ENCODE measurements at places on chromosomes 1 and 21.

DNA sequence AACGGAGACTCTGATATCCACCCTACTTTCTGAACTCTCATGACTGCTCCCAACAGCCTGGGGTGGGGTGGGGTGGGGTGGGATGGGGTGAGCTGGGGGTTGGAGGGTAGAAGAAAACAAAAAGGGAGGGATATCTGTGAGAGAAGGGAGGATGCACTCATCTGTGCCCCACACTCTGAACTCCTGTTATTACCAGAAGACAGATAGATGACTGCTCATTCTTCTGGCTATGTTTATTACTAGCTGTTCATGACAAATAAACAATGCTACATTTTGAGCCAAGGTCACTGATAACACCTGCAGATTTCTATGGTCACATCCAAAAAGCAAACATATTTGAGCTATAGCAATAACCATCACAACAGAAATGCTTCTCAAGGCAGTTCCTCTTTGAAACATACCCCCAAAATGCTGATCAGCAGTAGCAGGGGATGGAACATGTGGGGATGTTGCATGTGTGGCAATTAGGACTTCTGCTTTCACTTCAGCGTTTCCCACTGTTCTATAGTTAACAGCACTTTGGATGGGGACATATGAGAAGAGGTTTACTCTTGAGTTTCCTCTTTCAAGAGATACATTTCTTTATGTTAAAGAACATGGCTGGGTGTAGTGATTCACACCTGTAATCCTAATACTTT, 43.3 kb downstream of the GPR3 start:
- DNase-seq: no peak

- no peak for DNase-seq
Observed at GRCh38 chr1:102550729-102551384, 554.1 kb upstream of the OLFM3 start.

GRCh38 chr1:11070876-11071275, 11.1 kb upstream of the SRM start:
- DNase-seq: no peak

- no peak for DNase-seq
Observed at GRCh38 chr1:222283147-222283768, 264.6 kb downstream of the HHIPL2 start.

GRCh38 chr1:215635827-215636226, 68.7 kb downstream of the KCTD3 start:
- no peak for DNase-seq

DNA sequence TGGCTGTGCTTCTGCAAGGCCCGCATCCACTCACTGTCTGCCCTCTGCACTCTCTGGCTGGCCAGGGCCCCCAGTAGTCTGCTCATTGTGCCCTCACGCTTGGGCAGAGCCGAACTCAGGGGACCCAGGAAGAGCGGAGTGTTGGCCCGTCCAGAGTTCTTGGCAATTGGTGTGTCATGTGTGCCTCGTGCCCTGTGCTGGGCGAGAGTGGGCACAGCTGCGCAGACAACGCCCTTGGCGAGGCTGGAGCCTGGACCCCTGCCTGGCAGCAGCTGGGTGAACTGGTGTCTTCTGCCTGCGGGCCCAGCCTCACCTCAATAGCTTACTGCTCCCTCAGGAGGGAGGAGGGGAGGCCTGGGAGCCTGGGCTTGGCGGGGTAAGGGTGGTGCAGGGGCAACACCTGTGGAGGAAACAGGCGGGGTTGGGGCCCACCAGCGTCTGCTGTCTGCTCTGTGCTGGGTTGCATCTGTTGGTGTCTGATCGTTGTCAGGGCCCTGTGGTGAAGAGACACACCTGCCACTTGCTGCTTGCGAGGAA, 2.1 kb downstream of the GUK1 start:
- DNase-seq: no peak

GRCh38 chr1:82330330-82330729, 529.6 kb downstream of the ADGRL2 start:
- no peak for DNase-seq

DNA sequence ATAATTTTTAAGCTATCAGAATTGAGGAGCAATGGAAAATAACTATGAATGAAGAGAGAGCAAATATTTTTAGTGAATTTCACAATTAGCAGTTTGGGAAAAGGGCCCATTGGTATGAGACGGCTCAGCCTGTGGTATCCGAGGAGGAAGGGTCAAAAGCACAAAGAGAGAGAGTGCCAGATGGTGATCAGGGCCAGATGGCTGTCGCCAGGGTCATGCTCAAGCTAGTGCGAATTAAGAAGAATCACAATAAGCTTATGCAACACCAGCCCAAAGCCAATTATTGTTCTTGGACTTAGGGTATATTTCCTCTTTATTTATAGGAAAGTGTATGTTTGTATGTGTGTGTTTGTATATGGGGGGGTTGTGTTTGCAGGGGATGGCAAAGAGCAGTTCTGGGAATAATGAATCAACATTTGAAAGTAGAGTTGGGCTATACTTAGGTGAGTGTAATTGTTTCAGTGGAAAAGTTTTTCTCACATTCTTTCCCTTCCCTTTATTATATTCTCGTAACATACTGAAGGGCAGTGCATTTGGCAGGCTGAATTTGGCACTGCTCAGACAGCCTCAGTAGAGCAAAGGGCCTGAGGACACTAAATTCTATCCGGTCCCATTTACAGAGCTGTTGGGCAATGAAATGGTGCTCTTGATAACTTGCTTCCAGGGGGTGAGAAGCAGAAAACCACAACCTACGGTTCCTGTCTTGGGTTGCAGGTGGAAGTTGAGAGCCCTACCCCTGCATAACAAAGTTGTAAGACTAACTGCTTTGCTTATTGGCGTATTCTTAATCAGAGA, 19.5 kb upstream of the DDR2 start:
- DNase-seq: no peak

- no peak for DNase-seq
Observed at GRCh38 chr1:162943622-162944021, 82.6 kb upstream of the CCDC190 start.

DNA sequence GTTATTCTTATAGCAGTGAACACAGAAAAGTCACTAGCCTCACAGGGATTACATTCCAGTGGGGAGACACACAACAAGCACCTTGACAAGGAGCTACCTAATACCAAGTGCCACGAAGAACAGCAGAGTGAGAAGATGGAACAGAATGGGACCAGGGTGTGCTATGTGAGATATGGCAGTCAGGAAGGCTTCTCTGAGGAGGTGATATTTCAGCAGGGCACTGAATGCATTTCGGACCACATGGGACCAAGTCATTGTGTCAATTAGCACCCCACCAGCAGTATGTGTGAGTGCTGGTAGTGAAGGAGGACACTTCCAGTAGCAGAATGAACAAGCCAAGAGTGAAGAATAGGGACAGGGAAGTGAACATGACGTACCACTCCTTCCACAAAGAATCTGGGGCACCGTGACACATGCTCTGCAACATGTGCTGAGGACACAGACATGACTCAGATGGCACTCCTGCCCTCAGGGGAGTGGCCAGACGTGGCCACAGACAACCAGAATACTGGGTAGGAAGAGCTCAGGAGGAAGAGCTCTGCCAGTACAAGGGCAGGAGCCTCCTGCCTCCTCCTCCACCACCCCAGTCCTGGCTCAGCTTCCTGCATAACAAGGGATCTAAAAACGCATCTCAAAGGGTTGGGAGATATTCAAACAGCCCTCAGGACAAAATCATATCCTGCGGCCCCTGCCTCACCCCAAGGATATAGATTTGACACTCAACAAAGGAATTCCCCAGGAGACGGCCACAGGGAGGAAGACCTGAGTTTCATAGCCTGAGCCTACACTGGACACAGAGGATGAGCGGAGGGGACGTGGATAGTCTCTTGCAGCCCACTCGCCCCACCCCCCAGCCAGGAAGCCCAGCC, 102.5 kb downstream of the TRABD2B start:
- DNase-seq: no peak

GRCh38 chr1:10629816-10630571, 155.2 kb downstream of the PEX14 start:
- DNase-seq: no peak

DNA sequence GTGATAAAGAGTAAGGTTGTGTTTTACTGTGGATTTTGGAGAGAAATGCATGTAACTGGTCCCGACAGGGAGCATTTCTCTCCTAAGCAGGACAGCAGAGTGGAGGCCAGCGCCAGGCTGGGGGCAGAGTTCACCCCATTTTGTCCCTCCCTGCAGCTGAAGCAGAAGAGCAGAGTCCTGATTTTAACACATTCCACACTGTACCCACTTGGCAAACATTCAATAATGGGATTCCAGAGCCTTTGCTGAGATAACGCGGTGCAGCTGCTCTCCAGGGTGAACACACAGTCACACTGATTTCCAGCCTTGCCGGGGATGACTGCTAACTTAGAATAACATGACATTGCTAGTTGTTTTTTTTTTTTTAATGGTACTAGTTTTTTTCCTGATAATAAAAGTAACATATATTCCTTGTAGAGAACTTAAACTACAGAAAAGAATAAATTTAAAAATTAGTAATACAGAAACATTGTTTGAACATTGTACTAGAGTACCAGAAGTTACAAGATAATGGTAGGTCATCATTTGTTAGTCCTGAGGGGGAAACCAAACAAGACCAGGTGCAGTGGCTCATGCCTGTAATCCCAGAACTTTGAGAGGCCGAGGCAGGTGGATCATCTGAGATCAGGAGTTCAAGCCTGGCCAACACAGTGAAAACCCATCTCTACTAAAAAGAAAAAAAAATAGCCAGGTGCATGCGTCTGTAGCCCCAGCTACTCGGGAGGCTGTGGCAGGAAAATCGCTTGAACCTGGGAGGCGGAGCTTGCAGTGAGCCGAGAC, 77.2 kb downstream of the SCCPDH start:
- DNase-seq: no peak

DNA sequence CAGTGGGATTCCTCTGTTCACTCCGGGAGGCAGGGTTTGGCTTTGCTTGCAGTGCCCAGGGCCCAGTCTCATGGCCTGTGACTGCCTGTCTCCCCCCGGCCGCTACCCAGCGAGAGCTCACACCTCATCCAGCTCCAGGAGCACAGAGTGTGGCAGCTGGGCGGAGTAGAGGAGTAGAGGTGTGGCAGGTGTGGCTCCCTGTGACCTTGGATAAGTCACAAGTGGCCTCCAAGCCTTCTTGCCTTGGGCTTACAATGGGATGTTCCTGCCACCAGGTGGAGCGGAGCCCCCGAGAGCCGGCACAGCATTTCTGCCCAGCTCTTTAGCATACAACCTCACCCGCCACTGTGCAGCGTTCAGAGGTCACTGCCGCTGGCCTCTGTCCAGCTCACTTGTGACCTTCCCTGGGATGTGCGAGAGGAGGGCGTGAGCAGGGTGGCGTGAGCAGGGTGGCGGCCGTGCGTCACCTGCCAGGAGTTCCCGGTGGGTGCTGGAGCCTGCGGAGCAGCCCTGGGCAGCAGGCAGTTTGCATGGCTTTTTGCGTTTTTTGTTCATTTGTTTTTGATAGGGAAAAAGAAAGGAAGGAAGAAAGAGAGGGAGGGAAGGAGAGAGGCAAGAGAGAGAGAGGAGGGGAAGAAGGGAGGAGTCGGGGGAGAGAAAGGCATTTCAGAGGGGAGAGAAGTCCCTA, 42.4 kb downstream of the CRYAA start:
- no peak for DNase-seq

DNA sequence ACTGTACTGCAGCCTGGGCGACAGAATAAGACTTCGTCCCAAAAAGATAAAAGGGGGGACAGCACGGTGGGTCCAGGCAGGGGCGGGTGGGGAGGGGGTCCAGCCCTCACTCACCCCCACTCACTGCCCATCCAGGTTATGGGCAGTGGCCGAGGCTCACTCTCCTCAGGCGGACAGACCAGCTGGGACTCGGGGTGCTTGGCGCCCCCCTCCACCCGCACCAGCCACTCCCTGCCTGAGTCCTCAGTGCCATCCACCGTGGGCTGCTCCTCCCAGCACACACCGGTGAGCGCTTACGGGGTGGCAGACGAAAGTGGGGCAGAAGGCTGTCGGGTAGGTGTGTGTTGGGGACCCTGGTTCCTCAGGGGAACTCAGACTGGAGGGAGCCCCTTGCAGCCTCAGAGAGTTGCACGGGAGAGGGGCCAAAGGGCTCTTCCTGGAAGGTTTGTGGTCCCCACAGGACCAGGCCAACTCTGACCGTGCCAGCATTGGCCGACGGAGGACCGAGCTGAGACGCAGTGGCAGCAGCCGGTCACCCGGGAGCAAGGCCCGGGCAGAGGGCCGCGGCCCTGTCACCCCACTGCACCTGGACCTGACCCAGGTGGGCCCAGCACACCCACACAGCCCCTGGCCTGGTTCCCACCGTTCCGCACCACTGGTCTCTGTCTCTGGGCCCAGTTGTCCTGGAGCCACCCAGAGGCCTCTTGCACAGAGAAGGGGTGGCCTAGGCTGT, 6.6 kb downstream of the PLEKHN1 start:
- no peak for DNase-seq

DNA sequence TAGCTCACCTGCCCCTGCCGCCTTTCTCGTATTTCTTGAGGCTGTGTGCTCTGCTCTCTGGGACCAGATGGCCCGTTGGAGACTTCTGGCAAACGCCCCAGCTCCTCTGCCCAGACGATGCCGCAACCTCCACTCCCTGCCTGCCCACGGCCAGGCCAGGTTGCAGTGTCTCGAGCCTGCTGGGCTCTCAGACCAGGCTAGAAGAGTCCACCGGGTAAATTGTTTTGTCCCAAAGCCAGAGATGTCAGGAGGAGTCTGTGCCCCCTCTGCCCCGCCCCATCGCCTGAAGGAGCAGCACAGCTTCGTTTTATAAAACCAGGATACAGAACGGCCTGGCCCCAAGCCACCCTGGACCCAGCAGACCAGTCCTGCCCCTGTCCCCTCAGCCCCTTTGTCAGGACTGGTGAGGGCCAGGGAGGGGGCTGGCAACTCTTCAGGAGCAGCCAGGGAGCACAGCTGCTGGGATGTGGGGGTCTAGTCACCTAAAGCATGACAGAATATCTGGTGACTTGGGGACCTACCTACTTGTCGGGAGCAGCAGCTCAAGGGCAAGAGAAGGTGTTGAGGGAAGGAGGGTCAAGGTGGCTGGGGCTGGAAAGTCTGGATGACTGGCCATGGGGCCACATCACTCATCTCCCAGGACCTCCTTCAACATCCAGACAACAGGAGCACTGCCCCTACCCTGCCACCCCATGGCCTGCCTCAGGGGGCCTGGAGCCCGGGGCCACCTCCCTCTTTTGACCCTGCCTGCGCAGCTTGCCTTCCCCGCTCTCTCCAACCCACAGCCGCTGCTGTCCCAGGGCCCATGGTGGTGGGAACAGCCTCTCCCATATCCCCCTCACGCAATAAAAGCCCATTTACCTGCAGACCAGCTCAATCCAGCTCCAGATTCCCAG, 33.9 kb upstream of the LBR start:
- DNase-seq: no peak

GRCh38 chr1:111214884-111215283, 12.6 kb upstream of the CHI3L2 start:
- no peak for DNase-seq

- DNase-seq: no peak
Observed at GRCh38 chr1:233815865-233816264, 88.6 kb upstream of the SLC35F3 start.

GRCh38 chr1:9235560-9235959, 986 bp downstream of the H6PD start:
- no peak for DNase-seq

- DNase-seq: no peak
Observed at GRCh38 chr1:221598122-221598521, 143.8 kb downstream of the DUSP10 start.

DNA sequence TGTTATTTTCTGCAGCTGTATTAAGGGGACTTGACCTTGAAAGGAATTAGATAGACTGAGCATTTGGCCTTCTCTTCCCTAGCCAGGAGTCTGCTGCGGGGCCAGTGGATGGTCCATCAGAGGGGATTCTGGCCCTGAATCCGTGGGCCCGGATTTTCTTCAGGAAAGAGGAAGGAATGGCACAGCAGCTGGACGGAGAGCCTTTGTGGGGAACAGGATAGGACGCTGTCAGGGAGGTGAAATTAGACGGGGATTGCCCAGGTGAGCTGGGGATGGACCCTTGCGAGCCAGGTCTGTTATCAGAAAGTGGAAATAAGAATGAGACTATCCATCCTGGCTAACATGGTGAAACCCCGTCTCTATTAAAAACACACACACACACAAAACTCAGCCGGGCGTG, 1.7 kb upstream of the C2CD2 start:
- DNase-seq: no peak

Measured in stimulated activated CD4-positive, alpha-beta T cell treated with anti-CD3 and anti-CD28 coated beads, Interleukin-1b, Interleukin-23, amount 100 ng/mL, for 1 hour (primary cell).